ENCODE measurements at places on chromosomes 6 and 20.
A peak's percentile ranks its signal among the peaks of the same experiment; 100 is the strongest.

GRCh38 chr6:63352069-63352543 lies 32.3 kb upstream of the LGSN start:
- DNase-seq = no peak

GRCh38 chr20:38225240-38225899 lies 35.2 kb downstream of the KIAA1755 start:
- no peak for DNase-seq

DNA sequence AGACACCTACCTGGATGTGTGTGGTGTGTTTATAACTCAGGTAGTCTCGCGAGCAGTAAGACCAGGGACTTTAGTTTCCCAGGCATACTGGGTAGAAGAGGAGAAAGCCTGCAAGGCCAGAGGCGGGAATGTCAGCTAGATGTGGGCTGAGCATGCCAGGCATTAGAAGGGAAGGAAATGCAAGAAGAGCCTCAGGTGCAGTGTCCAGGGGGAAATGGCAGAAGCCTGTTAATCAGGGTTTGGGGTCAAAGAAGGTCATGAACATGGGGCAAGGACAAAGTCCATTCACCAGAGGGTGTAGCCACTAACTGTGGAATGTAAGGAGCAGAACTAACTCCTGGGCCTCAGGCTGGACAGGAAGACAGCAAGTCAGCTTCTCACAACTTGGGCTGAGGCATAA lies 305.0 kb downstream of the SMOC2 start:
- DNase-seq = no peak

GRCh38 chr6:25257686-25258348 lies 21.4 kb upstream of the CARMIL1 start:
- no peak for DNase-seq

- no peak for DNase-seq
Measured at GRCh38 chr6:131787079-131787478, 20.7 kb upstream of the ENPP1 start.

- no peak for DNase-seq
Measured at GRCh38 chr20:38973107-38973506, 11.0 kb downstream of the DHX35 start.

DNA sequence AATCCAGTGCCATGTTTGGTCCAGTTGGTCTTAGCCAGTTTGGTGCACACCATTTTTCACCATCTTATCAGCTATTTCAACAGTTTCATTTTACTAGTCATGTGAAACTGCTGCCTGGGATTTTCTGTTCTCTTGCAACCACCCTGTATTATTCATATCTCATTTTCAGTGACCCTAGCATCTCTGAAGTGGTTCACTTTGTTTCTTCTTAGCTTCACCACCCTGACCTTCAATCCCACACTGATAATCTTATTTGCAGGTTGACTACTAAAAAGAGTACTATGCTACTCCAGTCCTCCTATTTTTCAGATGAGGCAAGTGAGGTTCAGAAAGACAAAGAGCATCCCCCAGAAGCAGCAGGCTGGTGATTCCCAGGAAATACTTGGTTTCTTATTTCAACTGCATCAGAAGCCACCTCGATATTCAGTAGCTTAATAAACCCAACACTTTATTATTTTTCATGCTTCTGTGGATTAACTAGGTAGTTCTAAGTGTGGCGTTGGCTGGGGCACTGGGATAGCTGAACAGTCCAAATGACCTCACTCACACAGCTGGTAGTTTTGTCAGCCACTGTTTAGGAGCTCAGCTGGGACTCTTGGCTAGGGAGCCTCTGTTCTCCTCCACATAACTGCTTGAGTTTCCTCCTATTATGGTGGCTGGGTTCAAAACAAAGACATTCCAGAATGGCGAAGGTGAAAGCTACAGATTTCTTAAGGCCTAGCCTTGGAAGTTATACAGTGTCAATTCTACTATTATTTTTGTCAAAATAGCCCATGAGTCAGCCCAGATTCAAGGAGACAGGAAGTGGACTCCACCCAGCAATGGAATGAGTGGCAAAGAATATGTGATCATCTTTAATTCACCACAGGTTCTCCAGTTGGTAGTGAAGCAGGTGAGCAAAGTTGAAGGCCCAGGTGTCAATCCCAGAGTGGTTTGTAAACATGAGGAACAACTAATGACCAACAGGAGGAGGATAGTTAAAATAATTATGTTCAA lies 40.6 kb downstream of the BPIFB4 start:
- DNase-seq = no peak

DNA sequence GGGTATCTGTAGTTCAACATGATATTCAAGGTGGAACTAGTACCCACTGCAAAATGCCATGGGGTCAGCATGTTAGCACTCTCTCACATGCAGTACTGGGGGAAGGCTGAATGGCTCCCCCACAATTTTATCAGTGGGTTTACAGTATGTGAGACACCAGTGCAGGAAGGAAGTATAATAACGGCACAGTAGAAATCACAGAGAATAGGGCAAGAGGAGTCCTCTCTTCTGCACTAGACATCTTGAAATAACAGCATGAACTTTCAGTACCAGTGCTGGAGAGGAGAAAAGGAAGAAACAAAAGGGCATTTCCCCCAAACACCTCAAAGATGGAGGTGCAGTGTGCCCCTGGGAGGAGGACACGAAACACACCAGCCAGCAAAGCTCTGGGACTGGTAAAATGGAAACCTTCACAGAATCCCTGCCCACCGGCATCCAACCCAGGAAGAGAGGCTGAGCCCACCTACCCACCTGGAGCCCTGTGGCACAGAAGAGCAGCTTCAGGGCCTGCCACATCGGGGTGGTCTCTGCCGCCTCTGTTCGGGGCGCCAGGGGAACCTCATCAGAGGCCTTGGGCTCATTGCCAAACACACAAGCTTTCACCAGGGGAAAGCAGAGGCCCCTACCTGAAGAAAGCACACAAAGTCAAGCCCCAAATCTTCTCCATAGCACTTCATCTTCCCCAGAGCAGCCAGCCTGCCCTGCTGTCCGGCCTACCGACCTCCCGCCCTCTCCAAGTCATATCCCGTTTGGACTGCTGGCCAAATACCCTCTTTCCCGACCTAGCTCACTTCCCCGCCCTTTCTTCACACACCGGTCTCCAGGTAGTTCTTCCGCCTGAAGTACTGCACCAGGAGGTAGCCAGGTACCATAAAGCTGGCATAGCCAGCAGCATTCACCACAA lies 1.2 kb downstream of the SLC35B2 start:
- DNase-seq = no peak

DNA sequence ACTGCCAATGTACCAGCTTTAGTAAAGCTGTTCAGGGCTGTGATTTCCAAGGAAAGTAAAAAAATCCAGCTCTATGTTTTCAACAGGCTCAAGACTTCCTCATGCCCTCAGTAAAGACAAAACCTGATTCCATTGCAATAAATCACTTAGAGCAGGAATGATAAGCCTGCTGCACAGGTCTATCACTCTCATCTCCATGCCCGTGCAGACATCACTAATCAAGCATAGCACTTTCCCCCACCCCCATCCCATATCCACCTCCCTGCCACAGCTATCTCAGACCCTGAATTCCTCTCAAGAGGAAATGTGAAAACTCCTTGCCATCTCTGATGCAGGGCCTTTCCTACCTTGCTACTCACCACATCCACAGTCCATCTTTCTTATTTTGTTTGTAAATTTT lies 554.9 kb downstream of the MAFB start:
- DNase-seq = no peak

DNA sequence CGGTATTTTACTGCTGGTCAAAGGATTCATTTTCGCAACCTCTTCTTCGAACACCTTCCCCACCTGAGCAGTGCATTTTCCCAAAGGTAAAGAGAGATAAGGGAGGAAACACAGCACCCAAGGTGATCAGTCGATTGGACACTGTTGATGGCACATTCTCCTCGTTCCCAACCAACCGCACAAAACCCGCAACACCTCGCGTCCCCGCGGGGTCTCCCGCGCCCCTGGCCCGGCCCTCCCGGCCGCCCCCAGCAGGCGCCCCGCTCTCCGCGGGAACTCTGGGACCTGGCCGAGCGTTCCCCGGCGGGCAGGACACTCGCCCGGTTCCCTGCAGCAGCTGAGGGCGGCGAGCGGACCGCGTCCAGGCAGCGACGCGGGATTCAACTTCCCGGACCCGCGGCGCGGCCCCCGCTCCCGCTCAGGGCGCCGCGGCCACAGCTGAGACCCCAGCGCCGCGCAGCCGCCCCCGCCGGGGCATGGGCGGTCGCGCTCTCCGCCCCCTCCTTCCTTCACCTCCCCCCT lies 506 bp downstream of the RGS17 start:
- DNase-seq = no peak

- no peak for DNase-seq
Measured at GRCh38 chr6:163260111-163260895, 154.2 kb upstream of the QKI start.

DNA sequence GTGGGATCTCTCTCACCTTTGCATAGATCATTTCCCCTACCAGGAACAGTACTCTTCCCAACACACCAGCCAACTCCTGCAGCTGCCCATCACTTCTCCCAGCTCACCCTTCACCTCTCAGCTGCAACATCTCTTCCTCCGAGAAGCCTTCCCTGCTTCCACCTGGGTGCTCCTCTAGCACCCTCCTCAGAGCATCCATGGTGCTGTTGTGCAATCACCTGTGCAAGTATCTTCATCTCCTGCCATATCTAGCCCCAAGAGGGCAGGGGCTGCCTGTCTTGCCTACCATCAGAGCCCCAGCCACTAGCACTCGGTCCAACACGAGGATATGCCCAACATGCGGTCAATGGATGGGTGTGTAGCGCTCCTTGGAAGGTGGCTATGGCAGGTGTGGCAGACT lies 75.8 kb downstream of the BANF2 start:
- no peak for DNase-seq

- DNase-seq = no peak
Measured at GRCh38 chr20:58293453-58293852, 16.1 kb upstream of the RAB22A start.

- no peak for DNase-seq
Measured at GRCh38 chr6:74976701-74977100, 229.2 kb downstream of the COL12A1 start.

GRCh38 chr6:150417899-150418826 lies 49.4 kb downstream of the IYD start:
- no peak for DNase-seq

- no peak for DNase-seq
Measured at GRCh38 chr6:167428664-167429333, 103.9 kb downstream of the TTLL2 start.

GRCh38 chr20:8709627-8710026 lies 359.3 kb upstream of the PLCB4 start:
- no peak for DNase-seq

DNA sequence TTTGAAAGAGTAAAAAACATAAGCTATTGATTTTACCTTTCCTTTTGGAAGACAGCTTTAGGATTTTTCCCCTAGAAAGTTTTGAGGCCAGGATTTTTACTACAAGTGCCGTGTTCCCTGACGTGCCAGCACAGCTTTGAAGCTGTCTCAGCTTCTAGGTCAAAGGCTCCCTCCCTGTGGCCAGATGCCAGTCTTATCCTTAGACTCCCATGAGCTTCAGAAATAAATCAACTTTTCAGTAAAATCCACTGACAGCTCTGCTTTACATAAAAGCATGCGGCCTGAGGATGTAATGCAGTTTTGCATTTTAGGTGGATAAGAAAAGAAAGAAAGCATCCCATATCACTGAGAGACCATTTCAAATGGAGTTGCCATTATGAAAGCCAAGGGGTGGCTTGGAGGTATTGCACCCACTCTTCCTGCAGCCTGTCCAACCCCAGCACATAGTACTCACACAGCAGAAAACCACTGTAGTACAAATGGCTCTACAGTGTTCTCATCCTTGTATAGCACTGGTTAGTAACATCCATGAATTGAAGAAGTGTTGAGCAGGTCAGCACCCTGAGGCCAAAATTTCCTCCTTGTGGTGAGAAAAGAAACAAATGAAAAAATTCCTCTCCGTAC lies 15.2 kb upstream of the ATXN1 start:
- DNase-seq = no peak

DNA sequence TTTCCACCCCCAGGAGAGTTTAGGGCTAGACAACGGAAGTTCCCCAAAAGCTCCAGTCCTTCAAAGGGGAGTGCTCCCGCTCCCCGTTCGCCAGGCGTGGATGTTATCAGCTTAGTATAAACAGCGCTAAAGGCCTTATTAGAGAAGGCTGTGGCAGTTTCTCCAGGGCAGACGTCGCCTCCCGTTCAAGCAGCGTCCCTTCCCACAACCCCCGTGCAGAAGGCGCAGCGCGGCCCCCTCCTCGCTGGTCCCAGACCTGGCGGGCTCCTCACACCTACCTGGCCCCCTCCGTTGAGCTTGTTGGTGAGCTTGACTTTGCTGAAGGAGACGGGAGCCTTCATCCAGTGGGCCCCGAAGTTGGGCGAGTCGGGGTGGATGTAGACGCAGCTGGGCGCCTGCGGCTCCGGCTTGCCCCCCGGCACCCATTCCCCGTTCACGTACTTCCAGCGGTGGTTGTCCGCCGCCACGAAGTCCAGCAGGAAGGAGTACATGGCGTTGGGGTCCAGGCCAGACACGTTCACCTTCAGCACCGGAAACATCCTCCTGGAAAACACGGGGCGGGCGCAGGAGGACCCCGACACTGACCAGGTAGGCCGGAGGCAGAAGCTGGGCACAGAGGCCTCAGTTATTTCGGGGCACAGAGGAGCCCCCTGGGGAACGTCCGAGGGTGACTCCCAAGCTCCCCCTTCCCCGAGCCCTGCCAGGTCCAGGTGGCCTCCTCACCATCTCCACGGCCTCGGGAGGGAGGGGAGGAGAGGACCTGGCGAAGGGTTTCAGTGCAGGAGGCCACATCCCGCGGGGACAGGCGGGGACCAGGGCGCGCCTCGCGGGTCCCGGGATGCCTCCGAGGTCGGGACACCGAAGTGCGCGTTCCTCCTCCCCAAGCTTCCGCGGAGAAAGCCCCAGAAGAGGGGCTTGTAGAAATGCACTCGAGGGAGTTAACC lies 1.1 kb downstream of the TBXT start:
- no peak for DNase-seq

DNA sequence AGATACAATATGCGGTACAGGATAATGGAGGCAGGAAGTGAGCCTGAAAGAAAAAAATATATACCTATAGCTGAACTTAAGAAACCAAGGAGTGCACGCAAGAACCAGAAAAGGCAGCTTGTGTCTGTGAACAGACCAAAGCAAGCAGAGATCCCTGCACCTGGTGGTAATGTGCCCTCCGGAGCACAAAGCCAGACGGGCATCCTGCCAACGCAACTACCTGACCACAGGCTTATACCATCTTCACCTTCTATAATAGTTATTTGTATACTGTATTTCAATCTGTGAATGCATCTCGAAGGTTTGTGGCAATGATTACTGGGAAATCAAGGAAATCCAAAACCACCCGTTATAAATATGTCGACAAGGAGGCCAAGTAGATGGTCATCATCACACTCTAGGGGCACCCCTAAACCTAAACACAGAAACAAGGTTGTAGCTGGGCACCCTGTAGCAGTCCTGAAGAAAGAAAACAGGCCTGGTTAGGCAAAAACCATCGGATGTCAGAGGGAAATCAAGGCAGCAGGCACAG lies 801 bp downstream of the FBXL4 start:
- DNase-seq = peak; percentile 1

DNA sequence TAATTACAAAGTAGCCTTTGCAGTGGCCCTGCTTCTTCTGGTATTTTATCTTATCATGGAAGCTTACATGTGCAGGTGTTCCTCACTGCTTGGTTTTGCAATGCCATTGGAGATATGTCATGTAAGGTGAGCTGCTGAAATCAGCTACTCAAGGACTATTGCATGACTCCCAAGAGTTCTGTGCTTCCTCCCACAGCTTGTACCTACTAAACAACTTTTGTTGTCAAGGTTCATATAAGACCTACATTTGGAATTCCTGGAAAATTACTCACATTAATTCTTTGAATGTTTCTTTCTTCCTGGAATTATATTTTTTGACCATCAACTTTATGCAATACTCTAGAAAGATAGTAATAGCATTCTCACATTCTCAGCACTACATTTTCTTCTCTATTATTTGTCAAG lies 427.5 kb upstream of the HSF2 start:
- DNase-seq = no peak
